Stimulated activated CD4-positive, alpha-beta T cell treated with anti-CD3 and anti-CD28 coated beads, Interleukin-1b, Interleukin-23, amount 100 ng/mL, for 24 hours (primary cell): ENCODE measurements at places on chromosomes 7 and 10.

DNA sequence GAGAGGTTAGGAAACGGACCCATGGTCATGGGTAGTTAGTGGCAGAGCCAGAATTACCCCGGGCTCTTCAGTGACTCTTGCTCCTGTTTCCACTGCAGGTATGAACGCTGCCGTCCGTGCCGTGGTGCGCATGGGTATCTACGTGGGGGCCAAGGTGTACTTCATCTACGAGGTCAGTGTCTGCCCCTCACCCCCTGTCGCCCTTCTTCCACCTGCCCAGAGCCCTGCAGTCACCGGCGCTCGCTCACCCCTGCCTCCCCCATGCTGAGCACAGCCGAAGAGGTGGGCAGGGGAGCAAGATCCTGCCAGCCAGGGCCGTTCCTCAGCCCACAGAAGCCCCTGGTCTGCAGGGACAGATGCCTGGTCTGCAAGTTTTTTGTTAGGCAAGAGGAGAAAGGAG, 14.9 kb downstream of the PFKP start:
- DNase-seq = no peak

GRCh38 chr7:92058040-92058439, 76.2 kb downstream of the CYP51A1 start:
- no peak for DNase-seq

DNA sequence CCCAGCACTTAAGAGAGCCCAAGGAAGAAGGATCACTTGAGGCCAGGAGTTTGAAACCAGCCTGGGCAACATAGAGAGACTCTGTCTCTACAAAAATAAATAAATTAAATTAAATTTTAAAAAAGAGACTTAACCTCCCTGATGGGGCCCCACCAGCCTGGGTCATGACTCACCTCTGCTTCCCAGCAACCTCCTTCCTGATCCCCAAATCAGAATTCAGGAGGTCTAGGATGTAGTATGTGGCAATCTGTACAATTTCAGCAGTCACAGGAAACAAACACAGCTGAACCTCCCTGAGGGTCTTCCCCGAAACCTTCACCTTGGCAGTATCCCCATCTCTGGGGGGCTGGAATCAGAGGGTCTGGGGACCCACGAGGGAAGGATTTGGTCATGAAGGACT, 9.7 kb upstream of the PPP1R35 start:
- no peak for DNase-seq

GRCh38 chr10:46548498-46549090, 7.9 kb downstream of the GPRIN2 start:
- DNase-seq = no peak

- DNase-seq = no peak
These were observed 92.6 kb downstream of the LRRC4 start for GRCh38 chr7:127938588-127938987.

GRCh38 chr7:149877890-149878522, 4.2 kb downstream of the ATP6V0E2 start:
- DNase-seq = no peak

DNA sequence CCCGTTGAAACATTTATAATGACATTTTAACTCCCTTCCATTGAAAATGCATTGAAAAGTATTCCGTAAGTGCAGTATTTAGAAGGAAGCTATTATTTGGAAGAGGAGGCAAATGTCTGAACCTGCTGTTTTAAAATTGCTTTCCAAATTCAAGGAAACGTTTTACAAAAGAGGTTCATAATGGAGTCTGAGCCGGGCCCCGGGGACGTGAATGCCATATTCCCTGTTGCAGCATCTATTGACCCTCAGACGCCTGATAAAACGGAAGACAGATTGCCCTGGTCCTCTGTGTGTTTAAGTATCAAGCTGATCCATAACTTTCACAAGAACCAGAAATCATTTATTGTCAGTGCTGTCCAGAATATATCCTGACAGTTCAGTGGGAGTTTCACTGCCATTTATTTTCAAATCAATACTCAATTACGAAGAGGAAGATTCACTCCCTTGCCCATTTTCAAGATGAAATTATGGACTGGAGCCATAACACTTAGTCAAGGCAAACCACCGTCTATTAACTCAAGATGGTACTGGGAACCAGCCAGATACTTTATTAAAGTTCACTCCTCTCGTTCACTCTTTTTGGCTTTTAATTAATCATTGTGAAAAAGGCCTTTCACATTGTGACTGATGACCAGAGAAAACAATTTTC, 435.7 kb upstream of the PFKP start:
- no peak for DNase-seq

DNA sequence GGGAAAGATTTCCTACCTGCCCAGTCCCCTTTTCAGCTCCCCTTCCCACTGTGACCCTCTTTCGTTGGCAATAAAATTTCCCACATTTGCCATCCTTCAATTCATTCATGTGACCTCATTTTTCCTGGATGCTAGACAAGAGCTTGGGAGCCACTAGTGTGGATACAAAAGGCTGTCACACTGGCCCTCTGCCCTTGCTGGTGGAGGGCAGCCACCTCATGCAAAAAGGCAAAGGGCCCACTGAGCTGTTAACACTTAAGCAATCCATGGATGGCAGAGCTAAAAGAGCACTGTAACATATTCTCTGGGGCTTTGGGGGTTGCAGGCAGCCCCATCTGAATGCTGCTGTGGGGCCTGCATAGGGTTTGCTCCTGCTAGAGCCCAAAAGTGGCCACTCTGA, 315.1 kb downstream of the NEBL start:
- no peak for DNase-seq

DNA sequence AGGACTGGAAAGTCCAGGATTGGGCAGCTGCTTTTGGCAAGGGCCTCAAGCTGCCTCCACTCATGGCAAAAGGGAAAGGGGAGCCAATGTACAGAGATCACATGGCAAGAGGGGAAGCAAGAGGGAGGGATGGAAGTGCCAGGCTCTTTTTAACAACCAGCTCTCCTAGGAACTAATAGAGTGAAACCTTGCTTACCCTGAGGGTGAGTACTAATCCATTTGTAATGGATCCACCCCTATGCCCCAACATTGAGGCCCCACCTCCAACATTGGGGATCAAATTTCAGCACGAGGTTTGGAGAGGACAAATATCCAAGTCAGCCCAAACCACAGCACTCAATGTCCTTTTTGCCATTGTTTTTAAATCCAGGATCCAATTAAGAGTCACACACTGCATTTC, 12.5 kb downstream of the HABP2 start:
- DNase-seq = no peak

DNA sequence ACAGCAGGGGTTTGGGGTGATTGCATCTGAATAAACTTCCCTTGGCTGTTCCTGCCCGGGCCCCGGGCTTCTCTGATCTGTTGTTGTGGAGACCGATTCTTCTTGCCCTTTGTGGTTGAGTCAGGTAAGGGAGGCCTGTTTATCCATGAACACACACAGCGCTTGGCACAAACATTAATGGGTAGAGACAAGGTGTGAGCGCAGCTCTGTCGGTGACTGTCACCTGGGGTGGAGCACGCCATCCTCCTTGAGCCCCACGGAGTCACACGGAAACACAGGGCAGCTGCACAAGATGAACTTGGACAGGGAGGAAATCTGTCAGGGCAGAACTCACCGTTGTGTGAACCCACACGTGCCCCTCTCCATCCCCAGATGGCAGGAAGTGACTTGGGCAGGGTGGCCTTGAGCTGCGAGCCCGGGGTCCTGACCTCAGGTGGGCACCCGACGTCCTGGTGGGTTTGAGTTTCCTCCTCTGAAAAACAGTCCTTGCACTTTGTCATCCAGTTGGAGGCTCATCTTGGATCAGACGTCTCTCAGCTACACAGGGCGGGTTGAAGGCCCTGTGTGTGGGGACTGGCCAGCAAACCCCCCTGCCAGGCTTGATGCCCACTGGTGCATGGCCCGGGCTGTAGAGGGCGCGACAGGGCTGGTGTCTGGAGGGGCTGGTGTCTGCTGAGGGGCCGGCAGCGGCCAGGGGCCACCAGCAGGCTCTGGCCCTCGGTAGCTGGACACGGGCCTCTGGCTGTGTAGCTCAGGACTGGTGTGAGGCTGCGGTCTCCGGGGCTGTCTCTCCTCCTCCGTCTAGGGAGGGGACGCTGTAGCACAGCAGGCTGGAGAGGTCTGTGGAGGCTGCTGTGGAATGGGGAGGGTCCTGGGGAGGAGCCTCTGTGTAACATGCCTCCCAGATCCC, 24.2 kb upstream of the SHH start:
- no peak for DNase-seq
